ENCODE measurements at places on chromosomes 2 and 18.

DNA sequence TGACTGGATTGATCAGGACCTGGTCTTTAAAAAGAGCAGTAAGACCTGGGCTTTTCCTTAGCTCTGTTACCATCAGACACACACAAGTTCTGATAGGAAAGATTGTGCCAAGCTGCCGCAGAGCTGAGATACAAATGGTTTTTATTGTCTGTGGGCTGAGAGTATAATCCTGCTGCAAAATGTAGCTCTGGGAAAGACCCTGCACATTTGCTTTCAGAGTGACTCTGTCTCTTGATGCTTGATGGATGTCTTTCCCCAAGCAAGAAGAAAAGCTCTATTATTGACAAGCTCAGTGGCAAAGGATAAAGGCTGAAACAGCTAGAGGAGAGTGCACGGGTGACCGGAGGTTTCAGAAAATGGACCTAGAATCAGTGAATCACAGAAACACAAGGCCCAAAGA, 95.3 kb upstream of the PARD3B start:
- DNase-seq = no peak

- DNase-seq = no peak
Observed at GRCh38 chr18:55530166-55530565, 57.8 kb downstream of the TCF4 start.

GRCh38 chr2:186523791-186524190, 37.7 kb downstream of the ZC3H15 start:
- DNase-seq = no peak

DNA sequence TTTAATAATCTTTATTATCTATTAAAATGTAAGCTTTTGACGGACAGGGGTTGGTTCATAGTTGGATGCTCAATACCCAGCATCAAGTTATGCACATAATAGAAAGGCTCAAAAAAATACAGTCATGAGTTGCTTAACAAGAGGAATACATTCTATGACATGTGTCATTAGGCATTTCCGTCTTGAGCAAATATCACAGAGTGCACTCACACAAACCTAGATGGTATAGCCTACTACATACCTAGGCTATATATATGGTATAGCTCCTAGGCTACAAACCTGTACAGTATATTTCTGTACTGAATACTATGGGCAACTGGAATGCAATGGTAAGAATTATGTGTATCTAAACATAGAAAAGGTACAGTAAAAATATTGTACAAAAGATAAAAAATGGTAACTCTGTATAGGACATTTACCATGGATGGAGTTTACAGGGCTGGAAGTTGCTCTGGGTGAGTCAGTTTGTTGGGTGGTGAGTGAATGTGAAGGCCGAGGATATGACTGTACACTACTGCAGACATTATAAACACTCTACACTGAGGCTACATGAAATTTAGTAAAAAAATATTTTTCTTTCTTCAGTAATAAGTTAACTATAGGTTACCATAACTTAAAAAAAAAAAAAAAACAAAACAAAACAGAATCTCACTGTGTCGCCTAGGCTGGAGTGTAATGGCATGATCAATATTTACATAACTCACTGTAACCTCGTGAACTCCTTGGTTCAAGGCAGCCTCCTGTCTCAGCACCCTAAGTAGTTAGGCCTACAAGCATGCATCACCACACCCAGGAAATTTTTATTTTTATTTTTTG, 201.2 kb downstream of the NBAS start:
- no peak for DNase-seq

DNA sequence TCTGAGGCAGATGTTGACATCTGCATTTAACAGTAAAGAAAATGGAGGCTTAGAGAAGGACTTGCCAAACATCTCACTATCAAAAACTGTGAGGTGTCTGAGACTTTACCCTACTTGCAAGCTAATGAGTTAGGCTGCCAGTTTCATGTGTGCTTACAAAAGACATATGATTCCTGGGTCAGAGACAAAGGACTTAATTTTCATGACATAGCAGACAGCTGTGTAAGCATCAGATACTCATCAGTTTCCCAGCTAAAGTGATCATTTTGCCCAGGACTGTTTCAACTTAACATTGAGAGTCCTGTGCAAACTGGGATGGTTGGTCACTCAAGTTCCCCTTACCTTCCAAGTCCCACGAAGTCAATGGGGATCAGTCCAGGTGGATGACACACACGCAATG, 18.9 kb upstream of the DAPL1 start:
- DNase-seq = no peak

GRCh38 chr2:223884399-223884798, 47.0 kb upstream of the AP1S3 start:
- no peak for DNase-seq

GRCh38 chr18:75527848-75528685, 100.6 kb upstream of the SMIM21 start:
- DNase-seq = no peak

DNA sequence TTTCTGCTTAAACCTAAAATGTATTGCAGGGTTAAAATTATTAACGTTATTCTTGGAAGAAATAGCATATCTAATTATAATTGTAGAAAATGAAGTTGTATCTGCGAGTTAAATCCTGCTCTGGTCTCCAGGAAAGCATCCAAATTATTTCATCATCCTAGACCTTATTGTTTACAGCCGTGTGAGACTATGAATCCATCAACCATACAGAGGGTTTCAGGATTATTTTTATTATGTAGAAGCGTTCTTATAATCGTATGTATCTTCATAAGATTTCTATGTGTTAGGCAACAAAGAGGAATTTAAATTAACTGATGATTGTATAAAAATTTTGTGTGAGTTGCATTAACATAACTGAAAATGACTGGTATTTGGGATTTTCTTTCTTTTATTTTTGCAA, 14.5 kb upstream of the DSC3 start:
- DNase-seq = no peak

GRCh38 chr18:34977838-34978532, 63.2 kb upstream of the MAPRE2 start:
- DNase-seq = peak; percentile 35

DNA sequence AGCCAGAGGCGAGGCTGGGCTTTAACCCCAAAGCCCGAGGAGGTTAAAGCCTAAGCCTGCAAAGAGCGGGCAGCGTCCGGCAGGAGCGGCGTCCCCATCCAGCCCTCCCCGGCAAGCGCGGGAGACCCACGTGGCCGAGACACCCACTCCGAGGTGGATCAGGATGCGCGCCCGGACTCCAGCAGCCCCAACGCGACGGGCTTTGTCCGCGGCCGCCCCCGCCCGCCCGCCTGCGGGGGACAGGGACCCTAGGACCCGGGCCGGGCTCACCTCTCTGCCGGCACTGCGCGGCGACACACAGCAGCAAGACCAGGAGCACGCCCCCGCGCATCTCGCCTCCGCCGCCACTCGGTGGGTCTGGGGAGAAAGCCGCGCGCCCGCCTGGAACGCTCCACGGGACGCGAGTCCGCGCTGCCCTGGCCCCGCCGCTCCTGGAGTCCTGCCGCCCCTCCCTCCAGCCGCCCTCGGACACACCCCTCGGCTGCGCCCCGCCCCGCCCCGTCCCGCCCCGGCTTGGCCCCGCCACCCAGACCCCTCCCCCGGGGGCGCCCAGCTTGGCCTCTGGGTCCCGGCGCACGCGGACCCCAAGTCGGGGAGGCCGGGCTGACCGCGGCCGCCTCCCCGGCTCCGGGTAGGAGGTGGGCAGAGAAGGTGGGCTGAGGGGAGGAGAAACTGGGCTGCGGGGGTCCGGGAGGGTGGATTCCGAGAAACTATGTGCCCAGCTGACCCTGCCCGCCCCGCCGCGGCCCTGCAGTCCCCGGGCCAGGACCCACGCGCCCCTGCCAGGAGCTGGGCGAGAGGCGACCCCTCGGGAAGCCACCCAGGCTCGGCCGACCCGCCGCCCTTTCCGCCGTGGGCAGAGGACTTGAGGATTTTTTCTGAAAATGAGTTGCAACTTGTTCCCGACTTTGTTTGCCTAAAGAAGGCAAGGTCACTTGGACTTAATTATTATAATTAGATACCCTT, at the start of gene LAMA1:
LAMA1 (minus strand) TSS at position 408 of the 966 bp plus-strand sequence; CDS start at position 331, 77 bp downstream.
- DNase-seq = no peak

GRCh38 chr2:70655786-70656185, 102.2 kb upstream of the TGFA start:
- DNase-seq = no peak

DNA sequence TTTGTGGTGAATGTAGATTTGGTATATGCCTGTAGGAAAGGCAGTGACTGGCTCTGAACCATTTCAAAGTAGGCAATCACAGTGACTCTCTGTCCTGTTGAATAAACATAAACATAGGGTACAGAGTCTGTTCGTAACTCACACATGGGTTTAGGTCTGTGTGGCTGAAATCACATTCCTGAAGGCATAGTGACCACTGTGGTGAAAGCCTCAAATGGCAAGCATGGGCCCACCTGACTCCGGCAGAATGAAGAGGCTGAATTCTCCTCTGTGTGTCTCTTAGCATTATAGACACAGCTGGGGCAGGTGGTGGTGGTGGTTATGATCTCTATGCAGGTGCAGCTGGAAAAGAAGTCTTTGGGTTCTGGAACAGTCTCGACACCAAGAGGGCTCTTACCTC, 61.2 kb downstream of the ITGA6 start:
- DNase-seq = no peak

GRCh38 chr2:102620332-102620731, 979 bp downstream of the SLC9A2 start:
- DNase-seq = no peak

- no peak for DNase-seq
Observed at GRCh38 chr2:159326569-159327255, 40.2 kb upstream of the WDSUB1 start.

DNA sequence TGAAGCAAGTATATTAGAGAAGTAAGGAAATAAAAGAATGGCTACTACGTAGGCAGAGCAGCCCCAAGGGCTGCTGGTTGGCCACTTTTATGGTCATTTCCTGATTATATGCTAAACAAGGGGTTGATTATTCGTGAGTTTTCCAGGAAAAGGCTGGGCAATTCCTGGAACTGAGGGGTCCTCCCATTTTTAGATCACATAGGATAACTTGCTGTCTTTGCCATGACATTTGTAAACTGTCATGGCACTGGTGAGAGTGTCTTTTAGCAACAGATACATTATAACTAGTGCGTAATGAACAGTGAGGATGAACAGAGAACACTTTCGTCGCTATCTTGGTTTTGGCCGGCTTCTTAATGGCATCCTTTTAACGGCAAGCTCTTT, 2.6 kb upstream of the UBE2F start:
- DNase-seq = no peak
